Hematopoietic multipotent progenitor cell treated with erythropoietin and hydrocortisone succinate and interleukin-3 and kit ligand, for 17 days (in vitro differentiated cells): ENCODE measurements at places on chromosomes 5 and 9.
A peak's percentile ranks its signal among the peaks of the same experiment; 100 is the strongest.

GRCh38 chr5:6574537-6575245, 58.2 kb downstream of the NSUN2 start:
- no peak for DNase-seq

GRCh38 chr5:69030358-69031062, 63.3 kb upstream of the SLC30A5 start:
- no peak for DNase-seq

GRCh38 chr9:38085308-38085707, 16.3 kb upstream of the SHB start:
- DNase-seq, result no peak

GRCh38 chr5:137487600-137487999, 11.5 kb downstream of the SPOCK1 start:
- no peak for DNase-seq

- no peak for DNase-seq
Measured at GRCh38 chr9:121455527-121456239, 44.0 kb downstream of the GGTA1 start.

- DNase-seq, result no peak
Measured at GRCh38 chr9:133906932-133907910, 84.9 kb downstream of the VAV2 start.

- DNase-seq, result no peak
Measured at GRCh38 chr9:121620777-121621449, 30.5 kb upstream of the DAB2IP start.

DNA sequence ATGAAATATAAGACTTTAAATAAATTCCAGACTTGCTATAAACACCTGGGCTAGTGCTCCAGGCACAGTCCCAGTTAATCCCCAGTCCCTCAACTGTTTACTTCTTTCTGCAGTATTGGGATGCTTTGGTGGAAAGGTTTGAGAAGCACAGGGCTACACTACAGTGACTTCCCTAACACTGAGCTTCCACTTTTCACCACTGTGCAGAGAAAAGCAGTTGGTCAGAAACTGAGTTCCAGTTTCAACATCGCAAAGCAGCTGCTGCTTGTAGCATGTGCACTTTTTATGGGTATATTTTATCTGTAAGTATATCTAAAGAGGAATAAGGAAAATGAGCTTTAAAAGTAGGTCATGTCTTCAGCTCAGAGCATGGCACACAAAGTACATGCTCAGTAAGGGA, 339.7 kb downstream of the NTRK2 start:
- no peak for DNase-seq

- DNase-seq, result no peak
Measured at GRCh38 chr5:82657033-82657699, 379.0 kb upstream of the RPS23 start.

GRCh38 chr9:69466151-69466550, 141.1 kb downstream of the ENTREP1 start:
- DNase-seq, result no peak

GRCh38 chr9:19486803-19487202, 78.0 kb downstream of the ACER2 start:
- no peak for DNase-seq

DNA sequence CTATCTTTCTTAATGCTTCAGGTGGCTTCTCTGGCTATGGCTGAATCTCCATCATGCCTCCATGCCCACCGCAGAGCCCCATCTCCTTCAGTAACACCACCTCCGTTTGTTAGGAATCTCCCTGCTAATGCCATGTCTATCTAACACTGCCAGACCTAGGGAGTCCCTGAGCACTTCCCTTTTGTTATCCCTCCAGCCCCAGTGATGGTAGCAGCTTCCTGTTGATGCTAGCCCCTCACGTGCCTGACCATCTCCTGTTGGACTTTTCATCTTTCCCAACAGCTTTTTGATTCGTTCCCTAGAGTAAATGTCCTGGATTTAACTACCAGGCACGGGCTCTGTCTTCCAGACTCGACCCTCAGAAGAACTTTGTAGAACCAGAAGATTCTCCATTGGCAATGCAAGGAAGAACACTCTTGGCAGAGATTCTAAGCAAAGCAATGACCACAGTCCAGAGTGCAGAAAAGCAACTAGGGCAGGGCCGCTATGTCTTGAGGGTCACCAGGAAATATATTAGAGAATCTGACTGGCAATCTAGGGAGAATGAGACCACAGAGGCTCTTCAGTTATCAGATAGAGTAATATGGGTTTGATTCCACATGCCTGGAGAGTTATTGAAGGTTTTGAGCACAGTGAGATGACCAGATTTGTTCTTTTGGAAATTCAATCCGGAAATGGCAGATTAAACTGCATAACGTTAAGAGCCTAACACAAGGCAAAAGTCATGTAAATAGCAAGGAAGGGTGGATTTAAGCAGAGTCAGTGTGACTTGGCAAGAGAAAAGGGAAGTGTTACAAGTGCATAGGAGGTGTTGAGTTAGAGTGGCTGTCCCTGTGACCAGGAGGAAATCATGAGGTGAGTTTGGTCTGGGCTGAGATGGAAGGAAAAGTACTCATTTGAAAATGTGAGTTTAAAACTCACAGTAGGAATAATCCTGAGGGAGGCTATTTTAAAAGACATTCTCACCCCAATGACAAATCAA, 555.2 kb downstream of the ACTL7B start:
- DNase-seq, result peak; percentile 7

- DNase-seq, result no peak
Measured at GRCh38 chr9:89810431-89810830, 205.6 kb downstream of the GADD45G start.

GRCh38 chr5:72539038-72539437, 31.8 kb upstream of the ZNF366 start:
- no peak for DNase-seq

DNA sequence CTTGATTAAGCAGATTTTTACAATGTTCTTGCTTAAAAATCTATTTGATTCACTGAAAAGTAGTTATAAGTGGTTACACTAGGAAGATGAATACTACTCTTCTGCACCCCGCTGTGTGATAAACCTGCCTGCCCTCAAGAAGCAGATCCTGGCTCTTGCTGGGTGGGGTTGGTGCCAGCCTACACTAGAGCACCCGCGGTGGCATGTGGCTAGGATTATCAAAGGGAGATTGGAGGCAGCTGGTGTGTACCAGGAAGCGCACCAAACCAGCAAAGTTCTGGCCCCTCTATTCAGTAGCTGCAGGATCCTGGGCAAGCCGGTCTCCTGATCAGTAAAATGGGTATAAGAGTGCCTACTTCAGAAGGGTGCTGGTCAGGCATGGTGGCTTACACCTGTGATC, 43.5 kb downstream of the PRLR start:
- no peak for DNase-seq

DNA sequence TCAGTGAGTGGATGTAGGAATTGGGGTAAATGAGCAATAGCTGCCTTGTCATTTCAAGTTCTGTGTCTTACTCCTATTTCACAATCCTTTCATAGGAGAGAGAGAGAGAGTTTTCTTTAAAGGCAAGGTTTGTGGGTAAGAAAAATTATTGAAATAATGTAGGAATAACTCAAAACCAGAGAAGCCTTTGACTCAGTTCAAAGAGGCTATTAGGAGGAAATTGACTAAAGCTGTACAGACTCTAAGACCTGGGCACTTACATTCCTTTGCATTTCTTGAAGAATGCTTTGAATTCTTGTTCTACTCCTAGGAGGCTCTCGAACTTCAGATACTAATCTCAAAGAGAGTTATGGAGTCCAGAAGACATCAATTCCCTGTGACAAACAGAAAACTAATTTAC, 257.1 kb downstream of the FBXL7 start:
- no peak for DNase-seq

GRCh38 chr9:111023128-111023527, 15.1 kb downstream of the LPAR1 start:
- DNase-seq, result no peak

DNA sequence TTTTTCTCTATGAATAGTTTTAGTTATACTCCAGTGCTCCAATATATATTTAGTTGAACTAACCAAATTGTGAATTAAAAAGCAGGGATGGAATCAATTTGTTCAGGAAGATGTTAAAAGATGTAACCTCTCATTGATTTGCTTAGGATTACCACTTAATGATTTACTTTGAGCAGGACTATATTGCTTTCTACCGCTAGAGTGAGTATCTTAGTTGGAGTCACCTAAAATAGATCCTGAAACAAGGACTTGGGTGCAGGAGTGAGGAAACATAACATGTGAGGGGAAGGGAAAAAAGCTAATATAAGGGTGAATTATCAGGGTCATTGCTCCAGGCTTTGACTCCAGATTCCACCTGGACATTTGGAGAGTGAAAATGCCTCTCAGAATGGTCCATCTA, 2277.4 kb upstream of the C9orf72 start:
- no peak for DNase-seq

GRCh38 chr9:93091453-93092081, 4.5 kb upstream of the CARD19 start:
- DNase-seq, result no peak

GRCh38 chr5:140114341-140115185, 654 bp downstream of the PURA start:
- peak; percentile 49 for DNase-seq

GRCh38 chr9:91516777-91517176, 93.1 kb upstream of the NFIL3 start:
- DNase-seq, result no peak

- no peak for DNase-seq
Measured at GRCh38 chr9:22481566-22481965, 34.9 kb downstream of the DMRTA1 start.

DNA sequence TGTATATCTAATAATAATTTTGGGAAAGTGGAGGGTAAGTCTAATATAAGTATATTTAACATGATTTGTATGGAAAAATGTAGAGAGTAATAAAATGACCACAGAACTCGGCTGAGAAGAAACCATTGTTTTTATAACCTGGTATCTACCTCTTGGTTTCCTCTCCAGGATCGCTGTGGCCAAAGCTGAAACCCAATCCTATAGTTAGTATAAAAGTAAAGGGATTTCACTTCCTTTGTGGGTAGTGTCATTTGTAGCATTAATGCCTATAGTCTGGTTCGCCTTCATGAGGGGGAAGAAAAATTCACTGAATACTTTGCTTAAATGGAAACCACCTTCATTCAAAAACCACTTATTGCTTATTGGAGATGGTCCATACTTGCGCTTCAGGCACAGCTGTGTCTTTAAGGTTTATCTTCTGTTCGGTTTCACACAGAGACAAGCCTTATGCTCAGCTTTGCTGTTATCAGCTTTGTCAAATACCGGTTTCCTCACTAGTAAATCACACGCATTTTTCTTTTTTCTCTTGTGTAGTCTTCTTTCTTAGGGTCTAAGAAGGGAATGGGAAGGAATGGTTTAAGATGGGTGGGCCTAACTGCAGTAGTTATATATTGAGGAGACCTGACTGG, 12.1 kb downstream of the PIK3R1 start:
- DNase-seq, result no peak

GRCh38 chr5:134268919-134269318, 43.0 kb upstream of the PPP2CA start:
- no peak for DNase-seq

DNA sequence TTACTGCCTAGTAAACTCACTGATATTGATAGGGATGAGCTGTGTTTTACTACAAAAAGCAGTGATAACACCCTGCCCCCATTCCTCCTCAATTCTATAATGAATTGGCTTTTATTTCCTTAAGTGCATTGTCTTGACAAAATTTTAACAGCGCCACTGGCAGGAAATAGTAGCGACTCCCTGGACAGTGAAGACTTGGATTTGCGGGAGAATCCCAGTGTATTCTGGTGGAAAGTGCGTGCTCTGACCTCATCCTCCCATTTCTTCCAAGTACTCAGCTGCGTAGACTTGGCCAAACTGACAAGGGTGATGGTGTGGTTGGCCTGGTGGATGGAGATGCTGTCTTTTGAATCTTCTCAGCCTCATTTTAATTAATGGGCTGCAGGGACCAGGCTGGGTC, 5.3 kb downstream of the TRIO start:
- no peak for DNase-seq

DNA sequence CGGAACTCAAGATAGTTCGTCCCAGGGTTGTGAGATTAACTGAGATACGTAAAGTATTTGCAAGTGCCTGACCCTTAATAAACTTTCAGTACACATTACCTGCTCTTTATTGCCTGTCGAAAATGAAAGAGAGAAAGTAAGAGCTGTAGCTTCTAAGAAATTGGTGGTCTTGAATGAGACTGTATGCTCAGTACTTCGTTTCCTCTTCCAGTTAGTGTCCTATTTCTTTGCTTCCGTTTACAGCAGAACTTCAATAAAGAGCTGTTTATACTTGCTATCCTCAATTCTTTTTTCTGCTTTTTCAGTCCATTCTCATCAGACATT, 534 bp downstream of the SRFBP1 start:
- no peak for DNase-seq

DNA sequence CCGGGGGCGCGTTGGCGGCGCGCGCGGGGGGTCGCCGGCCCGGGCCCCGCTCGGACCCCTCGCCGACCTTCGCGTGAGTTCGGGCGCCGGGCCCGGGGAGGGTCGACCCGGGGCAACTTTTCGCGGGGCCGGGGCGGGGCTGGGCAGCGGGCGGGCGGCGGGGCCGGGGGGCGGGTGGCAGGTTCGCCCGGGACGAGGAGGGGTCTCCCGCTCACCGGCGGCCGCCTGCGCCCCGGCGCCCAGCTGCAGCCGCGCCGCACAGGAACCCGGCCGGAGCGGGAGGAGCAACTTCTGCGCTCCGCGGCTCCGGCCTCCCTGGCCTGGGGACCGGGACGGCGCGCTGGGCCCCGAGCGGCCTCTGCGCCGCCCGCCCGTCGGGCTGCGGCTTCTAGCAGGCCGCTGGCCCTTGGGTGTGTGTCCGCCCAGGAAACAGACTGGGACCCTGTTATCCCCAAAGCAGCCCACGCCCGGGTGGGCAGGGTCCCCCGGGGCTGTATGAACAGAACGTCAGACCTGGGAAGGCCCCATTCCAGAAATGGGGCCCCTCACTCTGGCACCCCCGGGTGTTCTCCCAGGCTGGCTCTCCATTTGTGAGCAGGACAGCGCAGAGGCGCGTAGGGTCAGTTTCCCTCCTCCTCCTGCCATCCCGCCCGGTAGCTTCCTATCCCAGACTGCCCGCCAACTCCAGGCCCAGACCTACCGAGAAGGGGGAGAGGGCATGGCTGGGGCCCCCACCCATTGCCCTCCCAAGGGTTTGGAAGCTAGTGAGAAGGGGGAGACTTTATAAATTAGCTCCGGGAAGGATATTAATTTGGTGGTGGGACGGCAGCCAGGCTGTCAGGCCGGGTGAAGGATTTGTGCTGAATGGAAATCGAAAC, 708 bp downstream of the RXRA start:
- peak; percentile 50 for DNase-seq

GRCh38 chr5:104913841-104914281, 1351.3 kb upstream of the NUDT12 start:
- DNase-seq, result no peak

- DNase-seq, result no peak
Measured at GRCh38 chr9:7516376-7516775, 283.2 kb downstream of the DMAC1 start.

GRCh38 chr5:139263946-139264345, 29.6 kb upstream of the MATR3 start:
- no peak for DNase-seq

DNA sequence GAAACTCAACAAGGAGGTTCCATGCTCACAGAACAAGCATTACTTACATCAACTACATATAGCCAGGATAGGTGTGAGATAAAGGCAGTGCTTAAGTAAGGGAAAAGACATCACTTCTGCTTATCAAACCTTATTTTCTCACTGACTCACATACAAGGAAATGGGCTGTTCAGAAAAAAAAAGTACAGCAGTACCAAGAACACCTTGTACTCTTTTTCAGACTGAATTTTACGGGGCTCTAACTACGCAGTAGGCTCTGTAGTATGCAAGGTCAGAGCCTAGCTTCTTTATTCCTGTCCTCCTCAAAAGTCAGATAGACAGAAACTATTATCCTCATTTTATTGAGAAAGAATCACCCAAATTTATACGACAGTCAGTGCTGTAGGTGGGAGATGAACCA, 5.8 kb downstream of the PSMB7 start:
- DNase-seq, result no peak
